ENCODE measurements at places on chromosomes 2 and 18.

- no peak for DNase-seq
Observed at GRCh38 chr2:223566396-223566795, 35.8 kb downstream of the SCG2 start.

DNA sequence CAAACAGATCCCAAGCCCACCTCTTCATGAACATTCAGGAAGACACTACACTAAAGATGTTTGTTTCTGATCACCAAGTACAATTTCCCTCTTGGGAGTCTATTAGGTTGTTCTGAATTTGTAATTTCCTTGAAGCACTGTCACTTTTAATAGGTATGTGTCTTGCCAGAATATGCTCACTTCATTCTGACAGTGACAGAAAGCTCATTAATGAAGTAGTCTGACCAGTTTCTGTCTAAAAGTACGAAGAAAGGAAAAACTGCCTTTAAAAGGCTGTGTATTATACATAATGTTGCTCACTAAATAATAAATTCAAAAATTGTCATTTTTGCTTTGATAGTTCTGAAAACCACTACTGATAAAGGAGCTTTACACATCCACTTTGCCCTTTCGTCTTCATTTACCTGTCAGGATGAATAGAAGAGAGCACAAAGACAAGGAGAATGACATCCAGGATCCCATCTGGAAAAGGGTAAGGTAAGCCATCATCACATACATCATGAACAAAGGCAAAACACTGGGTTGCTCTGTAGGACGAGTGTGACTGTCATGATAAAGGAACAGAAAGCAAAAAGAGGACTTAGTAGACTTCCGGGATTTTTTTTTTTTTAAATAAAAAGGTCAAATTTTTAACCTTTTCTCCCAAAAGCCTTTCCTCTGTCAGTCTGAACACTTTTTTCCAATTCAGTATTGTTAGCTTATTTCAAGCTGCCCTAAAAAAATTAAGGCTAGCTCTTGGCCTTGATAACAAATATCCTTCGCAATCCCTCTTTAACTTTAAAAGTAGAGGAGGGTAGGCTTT, 103.4 kb downstream of the METTL8 start:
- DNase-seq, result no peak

DNA sequence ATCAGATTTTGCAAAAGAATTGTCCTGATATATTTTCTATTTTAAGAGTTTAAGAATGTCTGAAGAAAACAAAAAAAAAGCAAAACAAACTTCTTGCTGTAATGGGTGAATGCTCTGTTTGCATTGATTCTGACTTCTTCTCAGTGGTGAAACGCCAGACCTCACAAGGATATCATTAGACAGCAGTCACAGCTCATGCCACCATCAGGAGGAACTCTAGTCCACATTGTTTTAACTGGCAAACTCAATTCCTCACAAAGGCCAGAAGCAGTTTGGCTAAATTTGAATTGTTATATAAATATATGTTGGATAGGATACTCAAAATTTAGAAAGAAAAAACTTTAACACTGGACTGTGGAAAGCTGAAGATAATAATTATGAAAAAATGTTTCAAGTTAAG, 89.4 kb downstream of the DOK6 start:
- no peak for DNase-seq

- DNase-seq, result no peak
Observed at GRCh38 chr2:150191349-150191748, 296.1 kb downstream of the RND3 start.

Data from NCI-H524 (cell line).